ENCODE measurements at places on chromosomes 12 and 14. TPM values are rescaled to one million over a fixed set of nuclear protein-coding genes. Genes with fewer than 3 reads are reported as not detected.

DNA sequence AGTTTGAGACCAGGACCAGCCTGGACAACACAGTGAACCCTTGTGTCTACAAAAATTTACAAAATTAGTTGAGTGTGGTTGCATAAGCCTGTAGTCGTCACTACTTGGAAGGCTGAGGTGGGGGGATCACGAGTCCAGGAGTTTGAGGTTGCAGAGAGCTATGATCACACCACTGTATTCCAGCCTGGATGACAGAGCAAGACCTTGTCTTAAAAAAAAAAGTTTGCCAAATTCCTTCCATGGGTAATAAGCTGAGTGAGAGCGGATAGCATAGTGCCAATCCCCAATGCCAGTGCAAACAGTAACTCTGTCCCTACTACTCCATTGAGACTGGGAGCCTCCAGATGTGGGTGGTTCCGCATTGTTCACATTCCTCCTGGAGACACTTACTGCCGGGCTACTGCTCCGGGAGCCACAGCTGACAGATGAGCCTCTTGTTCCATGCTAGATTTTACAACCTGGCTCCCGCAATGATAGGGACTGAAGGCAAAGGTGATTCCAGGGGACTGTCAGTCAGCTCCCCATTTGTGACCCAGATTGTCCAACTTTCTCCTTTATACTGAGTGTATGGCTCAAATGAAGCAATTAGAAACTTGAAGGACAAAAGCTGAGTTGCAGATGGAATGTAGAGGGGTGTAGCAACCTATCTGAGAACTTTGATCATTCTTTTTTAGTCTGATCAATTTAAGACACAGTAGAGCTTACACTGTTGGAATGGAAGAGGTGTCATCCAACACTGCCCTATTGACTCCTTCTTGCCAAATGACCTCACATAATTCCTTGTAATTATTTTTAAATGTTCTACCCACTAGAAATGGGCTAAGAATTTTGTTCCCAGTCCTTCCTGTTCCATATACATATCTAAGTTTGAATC is 13.4 kb upstream of the FRMD6 start:
- no peak for DNase-seq

DNA sequence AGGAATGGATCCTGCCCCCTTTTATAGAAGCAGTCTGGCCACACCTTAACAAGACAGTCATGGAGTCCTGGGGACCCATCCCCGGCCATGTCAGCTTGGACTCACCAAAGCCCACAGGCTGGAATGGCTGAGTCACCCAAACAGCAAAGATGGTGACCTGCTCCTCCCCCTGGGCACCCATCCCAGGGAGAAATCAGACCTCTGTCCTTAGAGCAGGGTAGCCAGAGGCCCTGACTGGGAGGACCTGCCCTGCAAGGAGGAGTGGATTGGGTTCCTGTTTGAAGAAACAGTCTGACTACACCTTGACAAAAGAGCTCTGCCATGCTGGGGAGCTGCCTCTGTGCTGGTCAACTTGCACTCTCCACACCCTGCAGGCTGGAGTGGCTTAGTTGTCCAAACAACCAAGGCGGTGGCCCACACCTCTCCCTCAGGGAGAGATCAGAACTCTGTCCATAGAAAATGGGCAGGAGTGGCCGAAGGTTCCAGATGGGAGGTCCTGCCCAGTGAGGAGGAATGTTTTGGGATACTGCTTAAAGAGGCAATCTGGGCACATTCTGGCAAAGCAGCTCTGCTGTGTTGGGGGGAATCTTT is 16.6 kb downstream of the MGP start:
- DNase-seq = no peak

GRCh38 chr14:39212034-39212433 is 21.7 kb upstream of the MIA2 start:
- no peak for DNase-seq

GRCh38 chr12:98022961-98023360 is 492.4 kb upstream of the TMPO start:
- DNase-seq = no peak

GRCh38 chr14:34018564-34019244 is 67.8 kb upstream of the EGLN3 start:
- no peak for DNase-seq

DNA sequence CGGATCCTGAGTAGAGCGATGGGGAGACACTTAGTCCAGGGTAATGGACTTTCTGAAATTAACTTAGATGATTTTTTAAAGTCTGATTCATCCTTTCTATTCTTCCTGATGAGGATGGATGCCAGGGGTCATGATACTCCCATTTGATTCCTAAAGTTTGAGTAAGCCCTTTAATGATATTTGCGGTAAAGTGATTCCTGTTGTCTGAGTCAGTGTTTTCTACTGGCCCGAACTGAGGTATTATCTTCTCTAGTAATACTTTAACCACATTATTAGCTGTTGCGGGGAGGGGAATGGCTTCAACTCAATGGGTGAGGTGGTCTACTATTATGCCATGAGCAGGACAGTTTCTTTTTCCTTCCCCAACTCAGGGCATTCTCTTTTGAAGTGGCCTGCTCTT is 111.6 kb downstream of the RIN3 start:
- DNase-seq = no peak

DNA sequence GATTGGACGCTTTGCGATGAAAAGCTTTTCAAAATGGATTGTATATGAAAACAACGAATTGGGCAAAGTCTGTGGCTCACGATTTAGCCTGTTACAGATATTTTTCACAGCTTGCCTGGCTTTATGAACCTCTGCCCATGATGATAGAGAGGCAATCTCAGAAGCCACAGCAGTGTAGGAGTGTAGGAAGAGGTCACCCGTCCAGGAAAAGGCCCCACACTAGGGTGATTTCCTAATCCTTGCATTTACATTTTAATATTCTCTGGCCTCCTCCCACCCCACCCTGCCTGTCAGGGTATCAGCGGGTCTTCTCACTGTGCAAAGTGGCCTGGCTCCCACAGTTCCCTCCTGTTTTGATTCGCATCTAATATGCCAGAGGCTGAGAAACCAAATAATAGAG is 81.8 kb upstream of the FOXN3 start:
- DNase-seq = no peak

GRCh38 chr14:68789821-68790643 is 2.8 kb downstream of the ZFP36L1 start:
- no peak for DNase-seq

The PMEL gene
- polyA plus RNA-seq = 3.0 TPM

DNA sequence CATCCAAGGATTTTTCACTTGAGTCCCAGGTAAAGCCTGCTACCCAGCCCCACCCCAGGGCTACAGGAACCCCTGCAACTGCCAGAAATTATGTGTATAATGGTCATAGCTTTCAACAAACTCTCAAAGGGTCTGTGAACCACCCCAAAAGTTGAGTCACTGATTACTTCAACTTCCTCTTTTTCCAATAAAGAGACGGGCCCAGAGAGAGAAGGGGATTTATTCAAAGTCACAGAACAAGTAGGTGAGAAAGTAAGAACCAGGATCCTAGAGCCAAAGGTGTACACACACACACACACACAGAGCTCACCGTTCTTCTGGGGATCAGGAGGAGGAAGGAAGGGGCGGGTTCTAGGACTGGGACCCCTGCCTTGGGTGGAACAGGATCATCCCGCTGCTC is 4.8 kb upstream of the ITPK1 start:
- no peak for DNase-seq

The RILPL1 gene
- polyA plus RNA-seq = 15.5 TPM

The AQP6 gene
- 19.3 TPM for polyA plus RNA-seq

GRCh38 chr14:68363466-68363842 is 429.4 kb downstream of the ZFP36L1 start:
- no peak for DNase-seq

DNA sequence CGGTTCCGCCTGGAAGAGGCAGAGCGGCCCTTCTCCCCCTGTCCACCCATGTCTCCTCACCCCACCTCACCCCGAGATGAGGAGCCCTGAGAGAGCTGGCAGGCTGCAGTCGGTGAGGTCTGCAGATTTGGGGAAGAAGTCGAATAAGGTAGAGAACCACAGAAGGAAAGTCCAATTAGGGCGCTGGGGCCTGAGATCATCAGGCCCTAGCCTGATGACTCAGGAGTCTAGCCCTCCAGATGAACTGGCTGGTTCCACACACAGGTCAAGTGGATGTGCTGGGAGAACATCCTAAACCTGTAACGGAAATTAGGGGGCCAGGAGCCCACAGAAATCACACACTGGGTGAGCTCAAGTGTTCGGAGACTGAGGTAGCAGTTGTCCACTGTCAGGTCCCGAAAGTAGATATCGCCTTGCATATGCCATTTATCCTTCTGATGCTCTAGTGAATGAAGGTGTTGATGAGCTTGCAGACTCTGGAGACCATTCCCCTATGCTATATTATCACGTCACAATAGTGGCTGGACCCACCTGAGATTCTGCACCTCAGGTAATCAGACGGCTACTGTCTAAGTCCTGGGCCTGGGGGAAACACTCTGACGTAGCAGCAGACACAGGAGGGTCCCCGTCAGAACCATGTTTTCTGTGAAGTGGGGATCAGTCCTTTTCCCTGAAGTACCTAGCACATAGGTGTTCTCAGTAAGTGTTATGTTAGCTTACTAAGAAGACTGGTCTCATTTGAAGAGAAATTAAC is 886 bp upstream of the METTL17 start:
- DNase-seq = no peak

The KLRC3 gene
- 0.47 TPM for polyA plus RNA-seq

- DNase-seq = no peak
Observed at GRCh38 chr14:90062822-90063539, 1.2 kb downstream of the KCNK13 start.

All from right renal cortex interstitium (tissue), 3 donors.